Kidney glomerular epithelial cell (primary cell): ENCODE measurements at places on chromosomes 7 and 10.

- no peak for DNase-seq
These were observed 12.9 kb downstream of the SLC16A12 start for GRCh38 chr10:89522463-89522862.

DNA sequence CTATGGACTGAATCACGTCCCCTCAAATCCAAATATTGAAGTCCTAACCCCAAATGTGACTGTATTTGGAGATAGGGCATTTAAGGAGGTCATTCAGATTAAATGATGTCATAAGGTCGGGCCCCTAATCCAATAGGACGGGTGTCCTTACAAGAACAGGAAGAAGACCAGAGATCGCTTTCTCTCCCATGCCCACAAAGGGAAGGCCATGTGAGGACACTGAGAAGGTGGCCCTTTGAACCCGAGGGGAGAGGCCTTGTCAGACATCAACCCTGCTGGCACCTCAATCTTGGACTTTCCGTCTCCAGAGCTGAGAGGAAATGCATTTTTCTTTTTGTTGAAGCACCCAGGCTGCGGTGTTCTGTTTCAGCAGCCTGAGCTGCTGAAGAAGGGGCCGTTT lies 72.3 kb upstream of the KLF6 start:
- DNase-seq: no peak

DNA sequence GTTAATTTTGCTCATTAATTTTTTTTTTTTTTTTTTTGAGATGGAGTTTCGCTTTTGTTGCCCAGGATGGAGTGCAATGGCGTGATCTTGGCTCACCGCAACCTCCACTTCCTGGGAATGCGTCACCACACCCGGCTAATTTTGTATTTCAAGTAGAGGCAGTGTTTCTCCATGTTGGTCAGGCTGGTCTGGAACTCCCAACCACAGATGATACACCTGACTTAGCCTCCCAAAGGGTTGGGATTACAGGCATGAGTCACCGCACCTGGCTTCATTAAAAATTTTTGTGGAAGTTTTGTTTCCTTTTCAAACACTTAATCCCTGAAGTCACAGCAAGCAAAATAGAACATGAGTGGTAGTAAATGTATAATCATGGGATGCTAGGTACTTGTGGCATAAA lies 857.2 kb upstream of the PHF14 start:
- no peak for DNase-seq

DNA sequence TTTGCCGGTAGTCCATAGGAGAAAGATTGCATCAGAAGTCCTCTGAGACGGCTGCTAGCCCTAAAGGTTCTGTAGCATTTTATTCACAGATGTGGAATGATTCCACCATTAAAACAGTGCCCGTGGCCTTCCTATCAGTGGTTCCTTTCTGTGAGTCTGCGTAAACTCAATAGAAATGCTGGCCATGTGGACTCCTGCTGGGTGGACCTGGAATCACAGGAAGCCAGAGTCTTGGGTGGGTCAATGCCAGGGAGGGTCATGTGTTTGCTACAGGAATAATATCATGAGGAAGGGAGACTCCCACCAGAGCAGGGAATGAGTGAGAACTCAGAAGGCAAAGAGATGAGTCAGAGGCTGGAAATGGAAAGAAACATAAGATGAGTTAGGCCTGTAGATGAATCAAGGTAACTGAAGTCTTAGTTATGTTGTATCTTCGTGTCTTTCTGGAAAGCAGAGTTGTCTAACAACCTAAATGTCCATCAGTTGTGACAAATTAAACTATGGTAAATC lies 410.4 kb upstream of the AUTS2 start:
- DNase-seq: no peak

DNA sequence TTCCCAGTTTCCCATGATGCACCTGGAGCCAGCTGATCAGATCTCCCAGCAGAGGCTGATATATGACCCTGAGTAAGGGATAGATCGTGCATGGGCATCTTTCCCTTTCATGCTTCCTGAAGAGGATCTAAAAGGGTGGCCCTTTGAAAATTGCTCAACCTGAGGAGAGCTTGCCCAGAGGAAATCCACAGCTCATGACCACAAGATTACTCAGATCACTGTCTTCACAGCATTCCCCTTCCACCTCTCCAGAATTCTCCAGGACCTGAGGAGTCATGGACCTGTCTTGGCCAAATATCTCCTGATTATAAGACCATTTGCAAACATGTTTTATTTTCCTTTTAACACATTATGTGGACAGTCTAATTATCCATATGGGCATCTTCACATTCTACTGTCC lies 328.1 kb downstream of the LHFPL3 start:
- no peak for DNase-seq

DNA sequence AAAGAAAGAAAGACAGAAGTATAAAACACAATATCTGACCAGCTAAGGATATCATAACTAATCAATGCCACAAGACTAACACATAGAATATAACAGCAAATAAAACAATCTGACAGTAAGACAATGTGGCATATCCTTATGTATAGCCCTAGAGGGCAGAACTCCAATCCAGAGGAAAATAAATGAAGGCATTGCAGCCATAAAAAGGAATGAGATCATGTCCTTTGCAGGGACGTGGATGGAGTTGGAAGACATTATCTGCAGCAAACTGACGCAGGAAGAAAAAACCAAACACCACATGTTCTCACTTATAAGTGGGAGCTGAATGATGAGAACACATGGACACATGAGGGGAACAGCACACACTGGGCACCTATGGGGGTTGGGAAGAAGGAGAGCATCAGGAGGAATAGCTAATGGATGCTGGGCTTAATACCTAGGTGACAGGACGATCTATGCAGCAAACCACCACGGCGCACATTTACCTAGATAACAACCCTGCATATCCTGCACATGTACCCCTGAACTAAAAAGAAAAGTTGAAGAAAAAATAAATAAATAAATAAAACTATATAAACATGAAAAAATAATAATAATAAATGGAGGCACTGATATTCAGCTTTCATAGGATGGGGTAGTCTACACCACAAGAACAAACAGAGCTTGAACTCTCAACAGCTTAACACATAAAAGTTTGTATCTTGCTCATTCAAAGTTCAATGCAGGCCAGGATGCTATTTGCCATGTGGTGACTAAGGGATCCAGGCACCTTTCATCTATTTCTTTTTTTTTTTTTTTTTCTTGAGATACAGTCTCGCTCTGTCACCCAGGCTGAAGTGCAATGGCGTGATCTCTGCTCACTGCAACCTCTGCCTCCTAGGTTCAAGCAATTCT lies 66.1 kb upstream of the KAT6B start:
- DNase-seq: no peak

GRCh38 chr10:58017719-58018367 lies 249.9 kb downstream of the IPMK start:
- DNase-seq: no peak

DNA sequence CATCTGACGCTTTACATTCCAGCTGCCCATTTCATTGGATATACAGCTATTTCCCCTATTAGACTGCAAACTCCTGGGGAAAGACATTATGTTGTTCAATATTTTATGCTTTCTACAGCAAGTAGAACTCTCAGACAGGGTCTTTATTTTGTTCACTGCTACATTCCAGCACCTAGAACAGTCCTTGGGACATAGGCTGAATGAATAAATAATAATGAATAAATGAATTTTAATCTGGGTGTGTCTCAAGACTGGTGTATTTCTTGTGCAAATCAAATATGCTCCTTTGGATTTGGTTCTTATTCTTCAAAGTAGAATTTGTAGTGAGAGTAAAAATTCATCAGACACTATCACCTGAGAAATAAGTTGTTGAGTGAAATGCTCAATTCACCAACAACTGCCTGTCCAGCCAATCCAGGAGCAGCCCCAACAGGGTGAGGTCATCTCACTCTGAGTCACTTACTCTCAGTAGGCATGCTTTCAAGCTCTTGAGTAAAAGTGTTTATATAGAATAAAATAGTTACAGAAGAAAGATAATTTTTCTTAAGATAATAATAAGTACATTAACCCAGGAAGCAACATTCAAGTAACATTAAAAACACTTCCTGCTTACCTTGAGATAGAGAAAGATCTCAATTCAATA lies 287.5 kb upstream of the NPVF start:
- DNase-seq: peak; percentile 34

DNA sequence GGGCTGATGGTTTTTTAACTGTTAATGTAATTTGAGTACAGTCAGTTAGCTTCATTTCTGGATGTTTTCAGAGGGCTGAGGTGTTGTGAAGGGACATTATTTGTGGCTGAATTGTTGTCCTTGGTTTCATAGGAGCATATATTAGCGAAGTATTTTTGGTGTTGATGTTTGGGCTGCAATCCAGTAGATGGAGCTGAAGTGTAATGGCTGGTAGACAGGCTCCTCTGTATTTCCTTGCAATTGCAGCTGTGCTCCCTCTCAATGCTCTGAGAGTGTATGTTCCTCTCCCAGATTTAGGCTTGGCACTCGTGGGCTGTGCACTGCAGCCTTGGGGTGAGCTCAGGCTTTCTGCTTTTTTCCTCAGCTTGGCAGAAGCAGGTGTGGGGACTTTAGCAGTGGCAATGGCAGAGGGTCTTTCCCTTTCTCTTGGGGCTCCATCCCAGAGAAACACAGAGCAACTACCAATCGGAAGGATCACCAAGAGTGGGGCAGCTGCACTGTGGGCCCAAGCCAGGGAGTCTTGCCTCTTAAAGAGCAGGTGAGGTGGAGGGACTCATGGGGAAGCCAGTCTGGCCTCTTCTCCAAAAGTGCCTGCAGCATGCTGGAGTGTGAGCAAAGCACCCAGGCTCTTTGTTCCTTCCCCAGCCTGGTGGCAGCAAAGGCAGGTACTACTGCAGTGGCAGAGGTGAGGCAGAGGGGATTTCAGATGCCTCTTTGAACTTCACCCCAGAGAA lies 544.4 kb downstream of the SH2D4B start:
- no peak for DNase-seq

- DNase-seq: no peak
These were observed 6.4 kb upstream of the TNRC18 start for GRCh38 chr7:5429857-5430611.

DNA sequence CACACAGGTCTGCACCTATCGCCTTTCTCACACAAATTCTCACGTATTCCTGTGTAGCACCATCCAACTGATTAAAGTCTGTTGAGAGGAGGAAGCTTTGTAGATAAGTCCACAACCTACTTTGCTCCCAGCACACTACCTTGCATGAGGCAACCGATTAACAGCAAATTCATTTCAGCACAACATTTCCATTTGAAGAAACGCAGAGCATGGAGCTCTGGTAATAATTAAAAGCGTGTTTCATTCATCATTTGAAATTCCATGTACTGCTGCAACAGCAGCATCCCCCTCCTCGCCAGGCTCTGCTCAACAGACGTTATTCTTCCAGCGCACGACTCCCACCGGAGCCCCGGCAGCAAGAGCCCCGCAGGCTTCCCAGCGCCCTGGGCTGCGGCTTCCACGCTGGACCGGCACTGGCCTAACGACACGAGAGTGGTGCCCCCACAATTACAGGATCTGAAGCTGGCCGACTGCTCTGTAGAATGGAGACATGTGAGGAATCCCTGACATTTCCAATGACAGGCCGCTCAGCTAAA lies 118.8 kb downstream of the DIP2C start:
- no peak for DNase-seq

DNA sequence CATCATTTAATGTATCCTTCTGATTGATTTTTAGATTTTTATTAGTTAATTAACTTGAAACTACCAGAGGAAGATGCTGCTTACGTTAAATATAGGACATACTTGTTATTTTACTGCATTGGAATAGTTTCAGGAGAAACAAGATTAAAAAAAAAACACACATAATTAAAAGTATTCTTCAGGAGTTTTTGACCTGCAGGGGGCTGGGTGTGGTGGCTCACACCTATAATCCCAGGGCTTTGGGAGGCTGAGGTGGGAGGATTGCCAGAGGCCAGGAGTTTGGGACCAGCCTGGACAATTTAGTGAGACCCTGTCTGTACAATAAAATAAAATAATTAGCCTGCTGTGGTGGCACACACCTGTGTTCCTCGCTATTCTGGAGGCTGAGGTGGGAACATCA lies 10.7 kb downstream of the CBLL1 start:
- DNase-seq: no peak

GRCh38 chr10:110006358-110007160 lies 1.2 kb upstream of the ADD3 start:
- DNase-seq: peak; percentile 53

- DNase-seq: no peak
These were observed 14.2 kb downstream of the SLC29A3 start for GRCh38 chr10:71333129-71333887.

DNA sequence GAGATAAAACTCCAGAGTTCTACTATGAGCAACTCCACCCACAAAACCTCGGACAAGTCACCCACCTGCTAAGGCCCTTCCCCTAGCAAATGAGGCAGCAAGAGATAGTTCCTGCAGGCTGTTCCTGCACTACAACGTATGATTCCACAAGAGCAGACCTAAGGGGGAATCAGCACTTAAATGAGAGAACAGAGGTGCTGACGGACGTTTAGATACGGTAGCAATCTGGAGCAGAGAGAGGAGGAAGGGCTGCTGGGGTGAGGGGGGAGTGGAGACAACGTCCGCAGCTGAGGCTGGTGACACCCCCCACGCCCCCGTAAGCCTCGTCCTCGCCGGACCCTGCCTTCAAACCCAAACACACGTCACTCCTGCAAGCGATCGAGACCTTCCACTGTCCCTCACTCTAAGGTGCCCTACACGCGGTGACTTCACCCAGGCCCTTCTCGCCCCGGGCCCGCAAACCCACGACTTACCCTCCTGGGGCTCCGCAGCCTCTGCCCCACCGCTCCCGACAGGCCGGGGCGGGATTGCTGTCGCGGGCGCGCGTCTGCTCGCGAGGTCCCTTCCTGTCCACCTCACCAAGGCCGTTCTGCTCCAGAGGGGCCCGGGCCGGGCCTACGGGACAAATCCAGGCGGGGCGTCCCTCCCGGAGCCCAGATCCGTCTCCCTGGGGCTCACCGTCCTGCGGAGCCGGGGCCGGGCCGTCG lies 635 bp downstream of the ZNF12 start:
- DNase-seq: no peak

DNA sequence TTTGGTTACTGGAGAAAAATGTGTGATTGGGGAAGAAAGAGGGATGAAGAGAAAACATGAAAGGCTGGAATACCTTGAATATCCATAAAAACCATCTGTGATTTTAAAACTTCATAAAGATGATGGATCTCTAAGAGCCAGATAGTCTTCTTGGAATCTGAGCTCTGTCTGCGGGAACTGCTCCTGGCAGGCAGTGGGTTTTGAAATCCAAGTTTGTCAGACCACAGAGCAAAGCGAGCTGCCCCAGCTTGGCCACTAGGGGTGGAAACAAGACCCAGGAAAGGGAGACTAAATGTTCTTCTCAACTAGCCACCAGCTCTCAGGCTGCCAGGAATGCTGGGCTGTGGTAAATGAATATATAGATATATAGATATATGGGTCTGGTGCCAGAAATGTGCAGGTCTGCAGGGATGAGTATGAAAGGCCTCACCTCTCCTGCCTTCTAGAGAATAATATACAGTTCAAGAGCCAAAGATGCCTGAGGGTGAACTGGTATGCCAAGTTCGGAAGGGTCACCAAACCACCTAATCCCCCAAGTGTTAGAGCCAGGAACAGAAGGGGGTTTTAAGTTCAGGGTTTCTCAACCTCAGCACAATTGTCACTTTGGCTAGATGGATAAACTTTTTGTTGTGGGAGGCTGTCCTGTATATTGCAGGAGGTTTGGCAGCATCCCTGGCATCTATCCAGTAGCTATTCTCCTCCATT lies 208.8 kb downstream of the KCNMA1 start:
- peak; percentile 21 for DNase-seq
